ENCODE measurements at places on chromosomes 2 and 18.
A peak's percentile ranks its signal among the peaks of the same experiment; 100 is the strongest.

DNA sequence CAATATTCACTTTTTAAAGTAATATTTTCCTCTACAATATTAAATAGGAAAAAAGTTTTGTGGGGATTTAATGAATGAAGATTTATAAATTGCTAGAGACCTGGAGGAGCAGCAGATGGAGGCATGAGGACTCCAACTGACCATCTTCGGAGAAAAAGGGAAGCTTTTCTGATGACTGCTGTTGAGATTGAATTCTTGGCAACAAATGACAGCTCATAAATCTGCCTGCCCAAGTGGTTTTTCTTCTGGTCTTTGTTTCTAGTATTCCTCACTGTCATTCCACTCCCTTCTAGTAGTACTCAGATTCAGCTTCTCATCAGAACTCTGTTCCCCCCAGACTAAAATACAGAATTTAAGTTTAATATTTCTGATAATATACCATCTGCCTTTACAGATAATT lies 157.0 kb downstream of the EML6 start:
- no peak for DNase-seq

DNA sequence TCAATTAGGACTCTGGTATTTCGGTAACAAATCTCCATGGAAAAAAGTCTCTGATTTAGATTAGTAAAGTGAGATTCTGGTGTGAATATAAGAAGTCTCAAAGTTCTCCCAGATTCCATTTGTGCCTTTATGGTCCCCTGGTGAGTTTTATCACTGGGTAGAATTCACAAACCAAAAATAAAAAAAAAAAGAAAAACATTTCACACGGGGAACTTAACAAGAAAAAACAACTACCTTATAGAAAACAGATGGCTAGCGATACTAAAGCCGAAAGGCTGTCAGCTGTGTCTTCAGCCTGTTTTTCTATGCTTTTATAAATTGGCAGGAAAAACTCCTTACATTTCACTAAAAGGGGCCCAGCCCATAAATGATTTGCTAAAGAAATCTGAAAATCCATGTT lies 50.6 kb downstream of the COL5A2 start:
- DNase-seq = no peak

DNA sequence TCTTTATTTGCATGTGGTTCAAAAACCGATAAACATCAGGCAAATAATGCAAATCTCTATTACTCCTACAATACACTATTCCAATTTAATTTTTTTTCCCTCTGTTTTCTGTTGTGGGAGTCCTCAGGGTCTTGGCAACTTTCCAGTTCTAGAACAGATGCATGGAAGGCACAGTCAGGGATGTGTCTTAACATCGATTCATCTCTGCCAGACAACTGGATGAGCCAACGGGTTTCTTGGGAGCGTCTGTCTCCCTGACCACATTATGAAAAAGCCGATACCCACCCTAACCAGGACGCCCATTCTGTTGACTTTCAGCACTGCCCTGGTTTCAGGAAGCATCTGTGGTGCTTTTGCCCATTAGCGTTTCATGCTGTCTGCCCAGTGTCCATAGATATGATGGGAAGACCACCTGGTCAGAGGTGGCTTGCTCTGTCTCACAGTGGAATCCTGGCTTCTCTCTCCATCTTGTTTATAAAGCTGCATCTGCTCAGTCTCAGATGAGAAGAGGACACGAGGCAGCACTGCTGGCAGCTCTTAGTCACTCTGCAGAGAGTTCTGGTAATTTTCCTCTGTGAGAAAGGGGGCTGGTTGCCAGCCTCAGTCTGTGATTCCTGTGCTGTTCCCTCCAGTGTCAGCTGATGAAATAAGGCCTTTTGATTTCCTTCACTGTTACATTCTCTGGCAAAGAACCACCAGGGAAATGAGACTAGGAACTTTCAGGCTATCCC lies 57.9 kb upstream of the KCNE4 start:
- no peak for DNase-seq

- DNase-seq = no peak
These were observed 132.2 kb upstream of the ITGB6 start for GRCh38 chr2:160332318-160332717.

GRCh38 chr2:138084206-138084605 lies 119.9 kb downstream of the HNMT start:
- no peak for DNase-seq

GRCh38 chr2:174722942-174723592 lies 41.2 kb downstream of the CHRNA1 start:
- DNase-seq = no peak

DNA sequence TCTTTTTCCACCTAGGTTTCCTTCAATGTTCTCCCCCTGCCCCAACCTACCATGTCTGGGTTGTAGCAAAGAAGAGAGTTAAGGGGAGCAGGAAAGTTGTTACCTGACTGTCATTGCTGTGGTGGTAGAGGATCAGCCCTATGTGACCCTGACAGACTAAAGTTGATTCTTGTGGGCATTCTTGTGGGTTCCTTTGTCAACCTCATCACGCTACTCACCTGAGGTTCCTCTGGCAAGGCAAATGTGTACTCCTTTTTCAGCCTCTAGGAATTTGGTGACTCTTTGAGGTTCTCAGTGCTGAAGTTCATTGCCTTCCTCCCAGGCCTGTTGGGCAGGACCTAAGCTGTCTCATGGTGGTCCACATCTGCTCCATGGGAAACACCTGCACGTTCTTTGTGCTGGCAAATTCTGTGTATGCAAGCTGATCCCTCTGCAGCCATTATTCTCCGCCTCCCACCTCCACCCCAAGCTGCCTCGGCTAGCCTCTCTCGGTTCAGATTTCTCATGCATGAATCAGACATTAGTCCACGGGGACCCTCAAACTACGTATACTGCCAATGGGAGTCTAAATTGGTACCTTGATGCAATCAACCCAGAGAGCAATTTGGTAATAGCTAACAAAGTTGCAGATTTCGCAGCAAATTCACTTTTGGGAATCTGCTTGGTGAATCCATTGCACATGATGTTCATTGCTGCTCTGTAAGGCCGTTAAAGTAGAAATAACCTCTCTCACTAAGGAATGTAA lies 1.5 kb upstream of the GMCL1 start:
- no peak for DNase-seq

- no peak for DNase-seq
These were observed 373.0 kb downstream of the ZEB2 start for GRCh38 chr2:144146876-144147275.

DNA sequence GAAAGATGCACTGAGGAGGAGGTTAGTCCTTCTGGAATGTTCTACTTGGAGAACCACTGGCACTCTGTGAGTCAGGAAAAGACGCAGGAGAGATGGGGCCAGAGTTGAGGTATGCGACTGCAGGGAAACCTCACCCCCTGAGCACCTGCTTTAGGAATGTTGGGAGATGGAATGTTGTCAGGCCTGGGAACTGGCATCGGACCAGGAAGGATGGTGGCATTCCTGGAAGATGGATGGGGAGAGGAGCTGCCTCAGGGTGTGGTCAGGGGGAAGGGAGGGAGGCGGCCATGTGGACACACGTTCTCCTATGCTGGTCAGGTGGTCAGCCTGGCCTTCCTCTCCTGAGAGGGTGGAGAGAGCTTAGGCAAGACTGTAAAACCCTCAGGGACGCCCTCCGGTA lies 146.3 kb downstream of the CELF4 start:
- no peak for DNase-seq

DNA sequence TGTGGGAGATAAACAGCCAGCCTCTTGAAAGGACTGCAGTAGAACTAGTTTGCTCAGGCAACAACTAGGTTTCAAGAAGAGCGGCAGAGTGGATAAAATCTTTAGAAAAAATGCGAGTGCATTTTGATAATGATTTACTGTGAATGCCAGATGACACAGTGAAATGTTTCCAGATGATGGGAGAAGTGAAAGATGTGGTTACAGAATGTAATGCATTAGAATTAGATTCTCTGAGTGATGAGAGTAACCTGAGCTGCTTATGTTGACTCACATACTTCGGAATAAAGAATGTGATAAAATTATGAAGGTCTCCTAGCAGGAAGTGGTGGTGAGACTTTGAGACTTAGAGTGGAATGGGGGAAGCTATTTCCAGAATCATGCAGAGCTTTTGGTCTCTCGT lies 184.3 kb downstream of the GULP1 start:
- DNase-seq = peak; percentile 56

GRCh38 chr2:8216397-8216796 lies 465.5 kb upstream of the ID2 start:
- DNase-seq = no peak

DNA sequence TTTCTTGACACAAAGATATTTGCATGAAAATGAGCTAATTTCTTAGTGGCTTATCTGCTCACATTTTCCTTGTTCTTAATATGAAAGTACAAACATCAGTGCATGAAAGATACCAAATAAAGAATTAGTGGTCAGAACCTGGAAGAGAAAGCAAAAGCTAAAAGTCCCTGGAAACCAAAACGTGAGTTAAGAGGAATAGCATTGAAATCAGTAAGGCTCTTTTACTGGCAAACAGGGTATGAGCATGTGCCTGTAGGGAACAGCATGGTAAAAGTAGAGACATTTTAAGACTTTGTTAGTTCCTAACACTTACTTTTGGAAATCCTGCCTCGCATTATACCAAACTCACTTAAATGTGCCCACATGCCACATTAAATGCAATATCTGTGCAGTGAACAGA lies 31.9 kb upstream of the CWC22 start:
- no peak for DNase-seq

- DNase-seq = no peak
These were observed 31.4 kb downstream of the GALM start for GRCh38 chr2:38697116-38697840.

DNA sequence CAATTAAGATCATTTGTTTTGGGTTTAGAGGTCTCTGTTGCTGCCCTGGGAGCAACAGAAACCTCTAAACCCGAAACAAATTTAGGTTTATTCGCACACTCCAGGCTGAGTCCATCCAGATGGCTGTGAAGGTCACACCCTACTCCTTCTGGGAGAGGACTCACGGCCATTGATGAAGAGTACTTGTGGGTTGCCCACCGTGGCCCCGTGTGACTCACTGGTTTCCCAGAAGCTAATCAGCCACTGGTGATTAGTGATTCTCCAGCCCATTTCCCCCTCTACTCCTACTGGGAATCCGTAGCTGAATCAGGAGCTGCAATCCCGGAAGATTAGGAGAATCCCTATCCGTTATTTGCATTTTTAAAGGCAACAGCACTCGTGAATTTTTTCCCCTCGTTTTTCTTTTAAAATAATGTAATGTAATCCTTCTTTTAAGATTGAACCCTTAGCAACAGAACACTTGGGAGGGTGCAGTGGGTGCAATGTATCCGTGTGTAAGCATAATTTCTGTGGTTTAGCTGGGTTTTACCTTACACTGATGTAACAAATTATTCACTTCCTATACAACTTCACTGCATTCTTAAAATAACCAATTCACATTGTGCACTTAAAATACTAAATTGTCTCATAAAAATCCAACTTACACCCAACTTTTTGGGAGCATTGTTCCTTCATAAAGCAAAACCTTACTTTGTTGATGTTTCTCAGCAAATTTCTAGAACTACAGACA lies 27.5 kb upstream of the EPAS1 start:
- DNase-seq = no peak

DNA sequence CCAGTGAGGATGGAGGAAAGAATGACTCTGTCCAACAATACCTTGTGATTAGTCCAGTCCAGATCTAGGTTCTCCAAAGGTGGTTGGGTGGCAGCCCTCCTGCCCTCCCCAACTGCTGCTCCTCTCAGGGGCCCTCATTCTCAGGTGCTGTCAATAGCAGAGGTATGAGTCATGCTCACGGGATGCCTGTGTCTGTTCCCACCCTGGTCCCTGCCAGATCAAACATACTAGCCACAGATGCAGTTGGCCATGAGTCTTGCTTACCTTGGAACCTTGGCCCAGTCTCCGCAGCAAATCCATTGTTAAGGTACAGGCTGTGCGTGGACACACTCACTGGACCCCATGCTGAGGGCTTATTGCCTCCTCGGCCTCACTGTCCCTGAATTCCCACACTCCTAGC lies 24.9 kb upstream of the RPIA start:
- no peak for DNase-seq

DNA sequence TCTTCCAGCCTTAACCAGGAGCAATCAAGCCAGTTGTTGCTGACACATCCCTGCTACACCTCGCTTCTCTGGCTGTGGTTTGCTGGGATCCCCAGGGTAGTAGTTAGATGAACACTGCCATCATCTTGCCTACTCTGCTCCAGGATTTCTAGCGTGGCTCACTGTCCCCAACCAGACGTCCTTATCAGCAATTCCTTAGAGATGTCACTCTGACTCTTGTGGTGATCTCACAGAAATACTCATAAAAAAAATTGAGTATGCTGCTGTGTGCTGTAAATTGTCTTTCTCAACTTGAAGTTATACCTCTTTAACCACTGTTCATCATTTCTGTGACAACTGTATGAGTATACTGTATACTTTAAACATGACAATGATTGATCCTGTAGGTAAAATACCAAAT lies 63.2 kb downstream of the PLCL1 start:
- DNase-seq = no peak

DNA sequence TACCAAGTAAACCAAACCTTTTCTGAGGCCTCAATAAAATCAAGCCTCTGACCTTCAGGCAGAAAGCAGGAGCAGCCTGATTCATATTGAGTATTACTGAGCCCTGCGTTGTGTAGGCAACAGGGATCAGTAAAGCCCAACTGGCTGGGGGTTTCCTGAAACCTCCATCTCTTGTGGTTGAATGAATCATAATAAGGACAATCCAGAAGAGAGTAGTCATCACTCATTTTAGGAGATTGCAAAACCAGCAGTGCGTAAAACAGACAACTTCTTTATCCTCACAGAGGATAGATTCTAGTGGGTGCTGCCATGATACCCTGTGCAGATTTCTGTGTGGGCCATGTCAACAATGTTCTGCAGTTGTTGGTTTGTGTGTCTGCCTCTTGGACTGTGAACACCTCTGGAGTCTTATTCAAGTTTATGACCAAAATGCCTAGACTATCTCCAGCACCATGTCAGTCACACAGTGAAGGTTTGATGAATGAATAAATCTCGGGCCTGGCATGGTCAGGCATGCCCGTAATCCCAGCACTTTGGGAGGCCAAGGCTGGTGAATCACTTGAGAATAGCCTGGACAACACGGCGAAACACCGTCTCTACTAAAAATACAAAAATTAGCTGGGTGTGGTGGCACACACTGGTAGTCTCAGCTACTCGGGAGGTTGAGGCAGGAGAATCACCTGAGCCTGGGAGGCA lies 51.8 kb upstream of the RAB27B start:
- DNase-seq = no peak

DNA sequence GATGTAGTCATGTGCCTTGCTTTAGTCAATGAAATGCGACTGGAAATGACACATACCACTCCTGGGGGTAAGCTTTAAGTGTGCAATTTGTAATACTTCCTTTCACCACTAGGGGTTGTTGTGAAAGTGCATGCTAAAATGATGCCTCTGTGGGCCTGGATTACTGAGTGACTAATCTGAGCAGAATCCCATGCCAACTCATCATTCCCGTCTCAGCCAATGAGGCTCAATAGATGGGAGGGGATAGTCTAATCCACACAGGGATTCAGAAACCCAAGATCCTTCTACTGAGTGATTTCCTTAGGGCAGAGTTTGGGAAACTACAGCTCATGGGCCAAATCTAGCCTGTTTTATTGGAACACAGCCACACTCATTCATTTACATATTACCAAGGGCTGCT lies 54.0 kb downstream of the HRH4 start:
- no peak for DNase-seq

DNA sequence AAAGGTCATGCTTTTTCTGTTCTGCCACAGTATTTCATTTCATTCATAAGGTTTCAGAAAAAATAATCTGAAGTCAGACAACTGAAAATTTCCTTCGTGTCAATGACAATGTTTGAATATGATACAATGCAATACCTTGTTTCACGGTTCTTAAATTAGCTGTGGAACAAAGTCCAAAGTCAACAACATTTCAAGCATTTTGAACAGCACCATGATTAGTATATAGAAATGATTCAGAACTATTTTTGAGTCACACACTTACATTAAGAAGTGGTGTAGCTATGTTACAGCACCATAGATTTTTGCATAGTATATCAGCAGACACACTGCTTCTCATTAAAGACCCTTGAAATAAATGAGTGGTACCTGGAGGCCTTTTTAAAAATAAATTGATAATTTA lies 178.3 kb upstream of the DSEL start:
- no peak for DNase-seq
